ENCODE measurements at places on chromosomes 12 and 14.

DNA sequence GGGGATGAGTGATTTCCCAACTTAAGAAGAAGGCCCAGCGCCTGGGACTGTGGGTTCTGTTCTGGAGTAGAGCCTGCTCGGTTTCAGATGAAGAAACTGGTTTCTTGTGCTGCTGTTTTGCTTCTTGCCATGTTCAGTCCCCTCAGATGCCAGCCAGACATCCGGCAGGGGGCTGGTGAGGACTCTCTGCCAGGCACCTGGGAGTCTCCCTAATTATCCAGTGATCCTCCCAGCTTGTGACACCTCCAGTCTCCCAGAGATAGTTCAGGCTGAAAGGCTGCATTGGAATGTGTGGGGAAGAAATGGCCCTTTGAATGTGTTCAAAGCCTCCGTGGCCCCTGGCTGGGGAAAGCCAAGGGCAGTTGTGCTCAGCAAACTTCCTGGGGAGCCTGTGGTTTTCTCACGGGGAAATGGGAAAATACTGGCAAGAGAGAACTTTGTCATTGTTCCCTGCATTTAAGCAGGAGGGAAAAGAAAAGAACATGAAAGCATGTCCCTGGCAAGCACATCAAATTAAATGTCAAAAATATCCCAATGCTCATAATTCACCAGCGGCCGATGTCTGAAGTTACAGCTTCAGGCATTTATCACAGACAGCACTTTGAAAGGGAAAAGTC, 8.5 kb upstream of the SERPINA12 start:
- DNase-seq: no peak

GRCh38 chr12:46332260-46332659, 40.3 kb downstream of the SLC38A2 start:
- no peak for DNase-seq

DNA sequence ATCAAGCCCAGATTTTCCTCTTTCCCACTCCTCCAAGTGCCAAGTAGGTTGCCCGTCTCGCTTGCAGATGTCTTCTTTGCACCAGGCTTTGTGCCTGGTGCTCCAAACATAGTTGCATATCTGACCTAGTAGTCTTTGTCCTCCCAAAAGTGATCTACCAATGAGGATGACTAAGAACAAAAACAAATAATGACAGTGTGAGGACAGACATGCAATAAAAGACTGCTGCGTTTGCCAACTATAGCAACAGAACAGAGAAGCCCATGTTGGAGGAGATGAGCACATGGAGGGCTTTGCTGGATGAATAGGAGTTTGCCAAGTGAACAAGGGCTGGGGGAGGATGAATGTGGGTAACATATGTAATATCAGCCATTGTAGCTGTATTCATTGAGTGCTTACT, 15.6 kb downstream of the DTX1 start:
- no peak for DNase-seq

GRCh38 chr12:107033758-107034739, 47.1 kb upstream of the MTERF2 start:
- DNase-seq: no peak

DNA sequence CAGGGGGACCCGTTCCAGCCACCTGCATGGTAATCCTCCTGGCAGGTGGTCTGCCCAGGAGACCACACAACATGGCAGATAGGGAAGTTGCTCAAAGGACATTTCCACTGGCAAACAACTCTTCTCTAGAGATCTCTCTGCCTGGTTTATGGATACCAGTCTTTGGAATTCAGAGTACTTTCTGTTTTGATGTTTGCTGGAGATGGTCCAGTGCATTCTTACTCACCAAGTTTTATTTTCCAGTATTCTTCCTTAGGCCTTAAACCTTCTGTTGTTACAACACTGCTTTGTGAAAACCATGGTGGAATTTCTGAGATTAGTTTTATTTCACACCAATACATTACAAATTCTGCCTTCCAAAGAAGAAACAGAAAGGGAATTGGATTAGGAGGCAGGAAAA, 428.3 kb downstream of the FUT8 start:
- DNase-seq: no peak

- no peak for DNase-seq
These were observed 25.0 kb downstream of the PDZRN4 start for GRCh38 chr12:41213107-41213506.

GRCh38 chr12:111192647-111193046, 176.2 kb downstream of the PHETA1 start:
- no peak for DNase-seq

- DNase-seq: peak; percentile 34
These were observed 201.9 kb downstream of the DAD1 start for GRCh38 chr14:22386924-22387775.

DNA sequence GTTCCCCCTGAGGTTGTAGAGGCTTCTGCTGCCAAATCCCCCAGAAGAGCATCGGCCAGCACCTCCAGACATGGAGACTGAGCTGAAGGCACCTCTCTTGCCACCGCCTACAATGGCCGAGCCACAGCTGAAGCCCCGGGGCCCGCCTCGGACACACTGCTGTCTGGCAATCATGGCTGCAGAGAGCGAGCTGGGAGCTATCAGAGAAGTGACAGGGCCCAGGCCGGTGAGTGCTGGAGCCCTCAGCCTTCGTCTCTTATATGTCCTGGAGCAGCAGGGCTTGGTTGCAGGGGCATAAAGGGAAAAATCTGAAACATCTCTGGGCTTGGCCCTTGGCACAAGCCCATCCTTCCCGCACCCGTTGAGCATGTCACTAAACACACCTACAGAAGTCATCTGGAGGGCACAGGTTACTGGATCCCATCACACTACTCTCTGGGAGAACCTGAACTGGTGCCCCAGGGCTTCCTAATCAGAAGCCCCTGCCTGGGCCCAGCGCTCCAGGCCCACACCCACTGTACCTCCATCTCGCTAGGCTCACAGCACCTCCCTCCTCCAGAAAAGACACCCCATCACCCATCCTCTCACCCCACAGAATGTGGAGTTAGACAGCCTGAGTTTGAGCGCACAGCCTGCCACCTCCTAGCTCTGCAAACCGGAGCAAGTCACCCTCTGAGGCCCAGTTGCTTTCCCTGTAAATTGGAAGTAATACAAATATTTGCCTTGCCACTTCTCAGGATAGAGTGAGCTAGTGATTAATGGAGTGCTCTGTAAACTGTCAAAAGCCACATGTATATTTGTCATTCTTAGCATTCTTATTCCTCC, at the start of gene KRT4:
Gene KRT4 (minus strand): TSS at position 232 of the 825 bp plus-strand sequence. CDS start 58 bp downstream, at position 174.
- DNase-seq: no peak

- DNase-seq: peak; percentile 56
These were observed 1.1 kb upstream of the BCL11B start for GRCh38 chr14:99272899-99273765.

DNA sequence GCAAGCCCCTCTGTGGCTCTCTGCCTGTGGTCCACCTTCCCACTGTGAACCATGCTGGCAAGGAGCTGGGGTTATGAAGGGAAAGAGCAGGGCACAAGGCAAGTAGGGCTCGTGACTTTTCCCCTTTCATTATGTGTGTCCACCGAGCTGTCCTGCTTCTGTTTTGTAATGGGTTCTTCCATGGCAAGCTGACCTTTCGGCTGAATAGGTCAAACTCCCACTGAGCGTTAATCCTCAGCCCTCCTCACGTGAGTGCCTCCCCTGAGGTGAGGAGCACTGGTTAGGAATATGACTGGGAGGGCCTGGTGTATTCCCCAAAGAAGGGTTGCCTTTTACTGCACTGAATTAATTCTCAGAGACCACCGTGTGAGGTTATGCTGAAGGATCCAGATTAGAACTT, 424.3 kb downstream of the NPAS3 start:
- DNase-seq: no peak

DNA sequence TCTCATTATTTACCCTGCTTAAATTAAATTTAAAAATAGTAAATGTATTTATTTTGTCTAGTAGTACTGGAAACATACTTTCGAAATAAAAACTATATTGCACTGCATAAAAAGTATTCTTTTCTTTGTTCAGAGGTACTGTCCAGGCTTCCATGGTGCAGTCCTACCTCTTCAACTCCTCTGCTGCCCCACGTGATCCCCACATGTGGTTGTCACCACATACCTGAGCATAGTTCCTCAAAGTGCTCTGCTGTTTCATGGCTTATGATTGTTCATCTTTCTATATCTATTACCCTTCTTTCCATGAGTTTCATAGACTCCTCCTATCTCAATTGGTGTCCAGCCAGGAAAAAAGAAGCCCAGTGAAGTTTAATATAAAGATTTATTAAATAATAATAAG, 317.5 kb upstream of the OR4E1 start:
- DNase-seq: no peak

- DNase-seq: no peak
These were observed 50.2 kb downstream of the TRAFD1 start for GRCh38 chr12:112175361-112176155.

DNA sequence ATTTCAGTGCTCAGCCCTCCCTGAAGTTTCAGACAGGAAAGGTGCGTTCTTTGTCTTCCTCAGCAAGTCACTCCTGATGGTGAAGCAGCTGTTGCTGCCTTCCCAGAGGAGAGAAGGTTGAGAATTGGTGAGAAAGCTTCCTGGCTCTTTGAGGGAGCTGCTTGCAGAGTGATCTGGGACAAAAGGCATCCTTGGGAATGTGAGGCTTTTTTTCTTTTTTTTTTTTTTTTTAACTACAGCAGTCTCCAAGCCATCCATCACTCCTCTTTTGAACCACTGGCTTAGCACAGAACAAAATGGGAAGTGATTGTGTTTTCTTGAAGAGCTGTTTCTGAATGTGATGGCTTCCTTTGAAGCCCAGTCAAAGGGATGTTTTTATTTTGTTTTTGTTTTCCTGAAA, 120.4 kb upstream of the LRIG3 start:
- DNase-seq: no peak

DNA sequence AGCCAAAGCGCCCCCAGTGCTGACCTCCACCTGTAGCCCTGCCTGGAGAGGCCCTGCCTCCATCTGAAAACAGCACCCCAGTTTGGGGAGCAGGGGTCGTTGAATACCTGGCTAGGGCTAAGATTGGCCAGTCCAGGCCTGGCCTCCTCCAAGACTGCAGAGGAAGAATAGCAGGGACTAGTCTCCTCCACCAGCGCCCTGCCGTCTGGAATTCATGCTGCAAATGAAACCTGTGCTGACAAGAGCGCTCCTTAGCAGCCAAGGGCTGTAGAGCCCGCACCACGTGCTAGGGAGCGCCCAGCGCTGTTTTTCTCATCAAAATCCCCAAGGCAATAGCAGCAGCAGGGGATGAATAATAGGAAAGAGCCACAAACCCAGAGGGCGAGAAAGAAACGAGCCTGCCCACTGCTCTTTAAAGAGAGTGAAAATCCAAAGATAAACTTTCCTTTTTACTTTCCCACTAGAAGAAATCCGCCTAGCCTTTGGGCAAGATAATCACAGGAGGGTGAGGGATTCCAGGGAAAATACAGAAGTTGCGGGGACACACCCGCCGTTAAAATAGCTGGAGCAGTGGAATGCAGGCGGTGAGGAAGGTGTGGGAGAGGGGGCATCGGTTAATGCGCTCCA, 3.3 kb downstream of the COL2A1 start:
- DNase-seq: no peak

GRCh38 chr12:3003357-3003992, 44.3 kb downstream of the TEAD4 start:
- no peak for DNase-seq

GRCh38 chr14:67477926-67478799, 10.4 kb downstream of the TMEM229B start:
- no peak for DNase-seq

DNA sequence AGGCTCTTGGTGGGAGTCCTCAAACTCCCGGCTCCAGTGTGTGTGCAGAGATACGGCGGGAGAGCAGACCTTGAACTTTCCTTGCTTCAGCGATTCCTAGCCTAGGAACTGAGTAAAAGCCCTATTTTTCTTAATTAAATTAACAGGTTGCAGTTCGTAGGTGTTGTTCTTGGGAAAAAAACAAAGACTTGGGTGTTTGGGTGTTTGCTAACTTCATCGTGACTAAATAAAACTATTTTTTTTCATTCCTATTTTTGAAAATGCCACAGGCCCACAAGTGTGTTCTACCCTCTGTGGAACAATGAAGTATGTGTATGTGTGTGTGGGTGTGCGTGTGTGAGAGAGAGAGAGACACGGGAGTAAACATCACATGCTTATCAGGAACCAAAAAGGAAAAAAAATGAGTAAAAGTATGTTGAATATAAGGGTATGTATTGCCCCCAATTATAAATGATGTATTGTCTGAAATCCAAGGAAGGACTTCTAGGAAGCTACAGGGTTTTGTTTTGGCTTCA, 651 bp downstream of the TMEM117 start:
- no peak for DNase-seq

DNA sequence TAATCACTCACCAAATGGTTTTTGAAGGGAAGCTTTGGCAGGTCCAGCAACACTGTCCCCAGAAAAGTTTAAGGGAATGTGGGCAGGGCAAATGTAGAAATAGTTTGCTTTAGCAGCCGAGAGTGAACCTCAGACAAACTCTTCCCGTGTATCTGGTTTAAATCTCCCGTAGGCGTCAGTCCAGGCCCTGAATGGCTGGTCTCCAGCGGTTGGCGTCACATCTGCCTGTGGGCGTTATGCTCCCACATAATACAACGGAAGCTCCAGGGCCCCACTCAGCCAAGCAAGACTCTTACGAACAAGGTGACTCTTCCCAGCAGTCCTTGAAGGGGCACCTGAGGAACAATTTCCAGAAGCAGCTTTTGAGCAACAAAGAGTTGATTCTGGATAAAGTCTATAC, 942 bp downstream of the ZC2HC1C start:
- no peak for DNase-seq

GRCh38 chr12:64147011-64147631, 75.0 kb downstream of the KICS2 start:
- no peak for DNase-seq

- DNase-seq: no peak
These were observed 11.7 kb upstream of the CCDC177 start for GRCh38 chr14:69586404-69586803.

GRCh38 chr12:82425241-82425640, 66.9 kb downstream of the METTL25 start:
- no peak for DNase-seq

DNA sequence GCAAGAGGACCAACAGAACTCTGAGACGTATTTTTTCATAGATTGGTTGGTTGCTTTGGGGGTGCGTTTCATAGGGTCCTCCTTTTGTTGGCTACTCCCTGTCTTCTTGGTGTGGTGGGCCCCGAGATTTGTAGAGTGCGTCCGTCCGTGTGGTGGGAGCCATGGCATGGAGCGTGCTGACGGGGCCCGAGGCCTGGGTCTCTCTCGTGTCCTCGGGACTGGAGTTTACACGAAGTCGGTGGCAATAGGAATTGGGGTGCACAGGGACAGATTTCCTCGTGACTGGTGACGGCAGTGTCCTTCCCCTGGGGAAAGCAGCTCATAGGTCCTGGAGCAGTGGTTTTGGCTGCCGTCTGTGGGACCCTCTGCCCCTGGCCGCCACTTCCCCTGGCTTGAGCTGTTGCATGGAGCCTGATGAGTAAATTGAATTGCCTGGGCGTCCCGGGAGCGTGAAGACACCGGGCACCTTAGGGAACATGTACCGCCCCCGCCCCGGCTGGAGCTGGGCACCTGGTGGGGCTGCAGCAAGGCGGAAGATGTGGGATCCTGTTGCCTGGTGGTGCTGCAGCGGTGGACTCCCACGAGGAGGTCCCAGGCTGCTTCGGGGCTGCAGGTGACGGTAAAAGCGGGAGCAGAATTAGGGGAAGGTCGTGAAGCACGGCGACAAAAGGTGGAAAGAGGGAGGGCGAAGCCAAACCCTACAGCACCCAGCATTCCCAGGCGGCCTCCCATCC, 153.7 kb upstream of the ALG10B start:
- no peak for DNase-seq

Data from CD8-positive, alpha-beta T cell (primary cell).